ENCODE measurements at places on chromosomes 1 and 21.

GRCh38 chr1:201653883-201654282 is 115.0 kb downstream of the NAV1 start:
- DNase-seq = no peak

- no peak for DNase-seq
Measured at GRCh38 chr21:29315131-29315749, 16.5 kb downstream of the BACH1 start.

DNA sequence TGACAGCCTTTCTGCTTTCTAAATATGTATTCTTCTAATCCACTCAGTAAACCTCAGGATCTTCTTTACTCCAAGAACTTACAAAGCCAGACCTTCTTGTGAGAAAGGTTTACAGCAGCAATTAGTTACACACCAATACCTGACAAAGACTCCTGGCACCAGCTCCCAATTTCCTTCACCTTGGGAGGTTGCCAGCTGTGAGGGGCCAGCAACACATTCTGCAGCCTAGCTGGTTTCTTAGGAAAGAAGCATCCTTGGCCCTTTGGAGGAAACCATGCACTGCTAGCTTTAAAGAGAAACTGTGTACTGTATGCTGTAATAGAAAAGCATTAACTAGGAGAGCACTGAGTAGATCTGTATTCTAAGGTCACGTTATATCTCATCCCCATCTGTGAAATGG is 10.8 kb downstream of the FYB2 start:
- no peak for DNase-seq

DNA sequence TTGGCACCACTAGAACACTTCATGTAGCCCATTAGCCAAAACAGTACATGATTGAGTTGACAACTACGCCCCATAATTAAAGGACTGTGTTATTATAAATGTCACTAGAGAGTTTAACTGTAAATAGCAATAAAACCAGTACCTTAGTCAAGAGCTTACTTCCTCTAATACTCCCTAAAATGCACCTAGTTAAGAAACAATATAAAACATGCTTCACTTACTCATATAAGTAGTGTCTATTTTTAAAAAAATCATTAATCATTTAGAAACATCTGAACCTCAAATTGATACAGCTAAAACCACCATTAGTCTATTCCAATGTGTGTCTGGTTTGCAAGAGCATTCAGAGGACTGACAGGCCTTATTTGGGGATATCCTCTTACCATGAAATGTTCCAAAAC is 25.3 kb downstream of the PTP4A2 start:
- DNase-seq = no peak

DNA sequence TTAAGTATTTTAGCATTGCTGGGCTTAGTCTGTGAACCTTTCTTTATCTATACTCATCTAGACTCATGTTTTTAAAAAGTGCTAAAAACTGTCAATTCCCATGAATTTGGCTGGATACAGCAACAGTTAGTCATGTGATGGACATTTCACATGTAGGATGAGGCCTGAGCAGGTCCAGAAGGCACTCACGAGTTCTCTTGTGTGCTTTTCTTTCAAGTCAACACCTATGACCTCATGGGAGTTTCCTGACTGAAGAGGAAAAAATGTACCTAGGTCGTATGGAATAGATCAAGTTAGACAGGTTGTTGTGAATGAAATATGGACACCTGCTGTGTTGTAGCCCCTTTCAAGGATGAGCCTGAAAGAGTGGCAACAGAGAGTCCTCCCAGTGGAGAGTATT is 394.2 kb downstream of the DUSP10 start:
- no peak for DNase-seq

GRCh38 chr1:94607398-94607797 is 65.8 kb upstream of the F3 start:
- DNase-seq = no peak

All from stimulated activated CD8-positive, alpha-beta memory T cell treated with anti-CD3 and anti-CD28 coated beads, Interleukin-2, amount 100 ng/mL, for 1 hour (primary cell).